NT2/D1 (cell line): ENCODE measurements at places on chromosomes 3 and 15.
A peak's percentile ranks its signal among the peaks of the same experiment; 100 is the strongest.

DNA sequence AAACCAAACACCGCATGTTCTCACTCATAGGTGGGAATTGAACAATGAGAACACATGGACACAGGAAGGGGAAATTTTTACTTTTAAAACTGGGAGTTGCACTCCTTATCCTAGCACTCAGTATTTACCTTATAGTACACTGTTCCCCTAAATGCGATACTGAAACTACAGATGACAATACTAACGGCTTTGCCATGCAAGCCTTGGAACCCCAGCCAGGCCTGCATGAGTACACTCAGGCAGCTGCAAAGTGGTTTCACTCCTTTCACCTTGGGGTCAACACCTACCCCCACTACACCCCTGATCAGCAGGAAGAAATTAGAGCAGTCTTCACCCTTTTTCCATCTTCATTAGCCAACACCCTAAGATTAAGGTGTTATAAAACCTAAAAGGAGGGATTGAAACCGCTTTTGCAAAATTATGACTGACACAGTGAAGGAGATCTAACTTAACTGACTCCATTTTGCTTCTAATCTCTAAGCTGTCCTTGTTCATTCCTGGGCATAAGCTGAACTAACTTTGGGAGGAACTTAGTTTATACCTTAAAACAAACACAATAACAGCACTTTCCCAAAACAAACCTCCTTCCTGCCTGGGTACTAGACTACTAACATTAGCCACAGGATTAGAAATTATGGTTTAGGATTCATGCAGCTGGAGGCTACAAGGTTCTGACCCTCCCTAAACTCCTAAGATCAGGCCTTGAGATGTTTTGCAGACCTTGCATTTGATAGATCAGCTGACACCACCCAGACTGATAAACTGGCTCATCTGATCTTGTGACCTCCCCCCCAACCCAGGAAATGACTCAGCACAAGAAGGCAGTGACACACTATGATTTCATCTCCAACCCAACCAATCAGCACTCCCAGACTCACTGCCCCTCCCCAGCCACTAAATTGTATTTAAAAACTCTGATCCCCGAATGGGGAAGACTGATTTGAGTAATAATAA, 452.1 kb upstream of the PPP2R3A start:
- peak; percentile 3 for DNase-seq

DNA sequence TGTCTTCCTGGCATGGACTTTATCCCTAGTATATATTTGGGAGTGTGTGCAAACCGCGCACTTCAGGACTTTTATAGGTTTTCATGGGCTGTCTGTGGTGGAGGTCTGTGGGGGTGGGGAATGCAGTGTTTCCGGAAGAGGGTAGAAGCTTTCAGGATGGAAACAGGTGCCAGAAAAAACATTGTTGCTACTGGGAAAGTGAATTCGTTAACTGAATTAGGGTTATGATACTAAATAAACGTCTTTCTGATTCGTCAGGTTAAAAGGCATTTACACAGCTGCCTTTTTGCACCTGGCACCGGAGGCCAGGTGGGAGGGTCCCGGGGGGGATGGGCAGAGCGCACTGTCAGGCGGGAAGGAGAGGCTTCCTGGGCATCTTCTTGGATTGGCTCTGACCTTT, 62.1 kb downstream of the SLCO3A1 start:
- no peak for DNase-seq

GRCh38 chr3:110910346-110910955, 161.2 kb upstream of the NECTIN3 start:
- no peak for DNase-seq

- no peak for DNase-seq
These were observed 540 bp upstream of the ADAMTS7 start for GRCh38 chr15:78811825-78812183.

GRCh38 chr15:89332446-89332845, 2.2 kb downstream of the POLG start:
- no peak for DNase-seq

GRCh38 chr3:96331341-96331740, 483.1 kb upstream of the EPHA6 start:
- no peak for DNase-seq

DNA sequence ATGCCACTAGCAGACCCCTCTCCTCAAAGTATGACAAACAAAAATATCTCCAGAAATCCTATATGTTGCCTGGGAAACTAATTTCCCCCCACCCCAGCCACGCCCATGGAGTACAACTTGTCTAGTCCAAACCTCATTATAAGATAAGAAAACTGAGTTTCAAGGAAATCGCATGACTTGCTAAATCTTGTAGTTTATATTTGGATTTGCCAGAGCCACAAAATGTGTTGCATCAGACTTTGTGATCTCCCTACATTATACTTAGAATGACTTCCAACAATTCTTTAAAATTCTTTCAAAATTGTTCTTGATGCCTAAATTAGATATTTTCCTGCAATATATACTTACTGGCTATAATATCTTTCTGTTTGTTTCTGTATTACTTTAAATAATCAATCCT, 1034.4 kb downstream of the IGSF11 start:
- DNase-seq = no peak

- DNase-seq = no peak
These were observed 1.4 kb downstream of the CIB2 start for GRCh38 chr15:78129751-78130287.

DNA sequence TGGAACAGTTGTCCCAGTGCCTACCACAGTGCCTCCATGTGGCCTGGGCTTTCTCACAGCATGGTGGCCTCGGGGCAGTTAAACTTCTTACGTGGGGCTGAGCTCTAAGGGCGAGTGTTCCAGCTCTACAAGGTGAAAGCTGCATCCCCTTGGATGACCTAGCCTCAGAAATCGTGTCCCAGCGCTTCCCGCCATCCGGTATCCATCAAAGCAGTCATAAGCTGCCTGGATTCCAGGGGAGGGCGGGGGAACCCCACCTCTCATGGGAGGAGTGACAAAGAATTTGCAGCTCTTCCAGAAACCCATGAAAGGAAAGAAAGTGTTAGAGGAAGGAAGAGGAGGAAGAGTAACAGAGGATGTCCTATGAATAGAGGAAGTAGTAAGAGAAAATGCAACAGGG, 45.8 kb upstream of the CCDC174 start:
- no peak for DNase-seq

- no peak for DNase-seq
These were observed 177.9 kb downstream of the EPHB1 start for GRCh38 chr3:134972836-134973455.

- no peak for DNase-seq
These were observed 103.2 kb downstream of the GABRG3 start for GRCh38 chr15:27074179-27074578.

DNA sequence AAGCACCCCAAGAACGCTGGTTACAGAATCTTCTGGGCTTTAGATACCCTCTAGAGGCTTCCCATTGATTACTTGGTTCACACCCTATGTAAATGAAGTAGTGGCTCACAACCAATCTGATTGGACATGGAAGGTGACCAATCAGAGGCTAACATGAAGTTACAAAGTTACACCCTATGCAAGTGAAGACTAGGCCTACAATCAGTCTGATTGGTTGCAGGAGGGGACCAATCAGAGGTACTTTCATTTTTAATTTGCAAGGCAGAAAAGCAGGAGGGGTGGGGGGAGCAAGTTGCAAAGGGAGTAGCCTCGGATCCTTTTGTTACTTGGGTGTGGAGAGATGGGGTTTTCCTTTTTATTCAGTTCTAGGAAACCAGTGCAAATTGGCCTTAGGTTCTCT, 11.1 kb upstream of the RTP2 start:
- no peak for DNase-seq

- no peak for DNase-seq
These were observed 4.2 kb downstream of the MAPKBP1 start for GRCh38 chr15:41778521-41778920.

DNA sequence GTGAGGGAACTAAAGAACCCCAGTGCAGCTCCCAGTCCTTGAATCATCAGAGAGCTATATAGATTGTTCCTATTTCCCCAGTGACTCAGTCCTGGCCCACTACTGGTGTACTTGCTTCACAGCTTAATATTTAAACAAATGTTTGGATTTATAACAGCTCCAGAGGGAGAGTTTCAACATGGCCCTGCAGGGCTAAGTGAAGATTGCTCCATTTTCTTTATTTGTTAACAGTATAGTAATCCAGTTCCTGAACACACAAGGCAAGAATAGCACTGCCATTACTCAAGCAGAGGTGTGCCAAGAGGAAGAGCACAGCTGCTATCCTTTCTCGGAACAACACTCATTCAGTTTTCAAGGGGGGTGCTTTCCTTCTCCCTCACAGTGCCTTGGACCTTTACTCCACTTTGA, 6.5 kb downstream of the SQOR start:
- DNase-seq = no peak

DNA sequence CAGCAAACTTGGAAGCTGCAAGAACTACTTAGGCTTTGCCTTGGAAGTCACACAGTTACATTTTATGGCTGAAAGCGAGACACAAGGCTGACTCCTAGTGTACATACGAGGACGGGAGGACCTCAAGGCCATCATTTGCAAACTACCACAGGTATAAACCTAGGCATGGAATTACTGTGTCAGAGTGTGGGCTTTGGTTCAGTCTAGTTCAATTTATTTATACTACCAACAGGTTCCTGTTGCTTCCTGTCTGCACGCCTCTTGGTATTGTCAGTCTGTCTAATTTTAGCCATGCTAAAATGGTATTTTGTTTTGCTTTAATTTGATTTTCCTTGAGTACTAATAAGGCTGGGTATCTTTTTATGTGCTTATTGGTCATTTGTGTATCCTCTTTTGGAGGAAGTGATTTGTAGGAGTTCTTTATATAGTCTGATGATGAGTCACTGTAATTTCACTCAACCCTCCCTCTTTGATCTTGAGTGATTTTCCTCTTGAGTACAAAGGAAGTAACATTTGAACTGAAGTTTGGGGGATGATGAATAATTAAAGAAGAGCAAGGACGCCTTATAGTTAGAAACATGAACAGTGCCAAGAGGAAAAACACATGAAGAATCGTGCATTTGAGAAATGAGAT, 8.2 kb downstream of the ANKRD34C start:
- no peak for DNase-seq

- no peak for DNase-seq
These were observed 638 bp downstream of the BLOC1S6 start for GRCh38 chr15:45587863-45588170.

GRCh38 chr3:120469440-120469839, 18.6 kb upstream of the FSTL1 start:
- no peak for DNase-seq

- DNase-seq = no peak
These were observed 18.2 kb upstream of the ITGA11 start for GRCh38 chr15:68450192-68450591.

GRCh38 chr3:14467814-14468620, 65.6 kb downstream of the SLC6A6 start:
- no peak for DNase-seq

DNA sequence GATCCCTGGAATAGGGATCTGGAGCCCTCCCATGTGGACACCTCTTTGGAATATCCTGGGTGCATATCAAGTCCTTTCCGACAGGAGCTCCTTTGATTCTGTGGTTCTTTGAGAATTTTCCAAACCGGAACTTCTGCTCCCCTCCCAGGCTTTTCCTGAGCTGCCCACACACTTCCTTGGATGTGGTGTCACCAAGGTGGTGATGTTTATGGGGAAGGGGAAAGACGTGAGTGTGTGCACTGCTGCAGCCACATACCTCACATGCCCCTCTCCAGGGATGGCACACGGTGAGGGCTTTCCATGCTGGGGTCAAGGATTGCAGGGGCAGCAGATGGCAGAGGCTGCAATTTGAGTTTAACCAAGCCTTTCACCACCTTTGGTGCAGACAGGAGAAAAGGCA, 27.9 kb upstream of the PSTPIP1 start:
- DNase-seq = no peak

GRCh38 chr3:32495085-32495484, 7.6 kb downstream of the CMTM6 start:
- no peak for DNase-seq

DNA sequence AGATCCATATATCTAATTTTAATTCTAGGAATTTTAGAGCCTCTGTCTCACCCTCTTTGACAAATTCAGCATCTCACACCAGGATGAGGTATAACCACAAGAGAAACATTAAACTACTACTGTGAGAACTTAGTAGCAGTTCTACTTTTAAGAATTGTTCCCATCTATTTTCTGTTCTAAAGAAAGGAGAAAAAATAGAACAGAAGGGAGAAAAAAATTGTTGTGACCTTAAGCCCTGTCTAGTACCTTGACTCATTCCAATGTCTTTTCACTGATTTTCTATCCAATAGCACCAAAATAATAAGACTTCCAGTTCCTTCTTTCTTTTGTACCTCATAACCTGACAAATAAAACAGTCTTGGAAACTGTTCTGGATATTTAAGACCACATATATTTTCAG, 37.0 kb downstream of the FRMD5 start:
- DNase-seq = no peak

- no peak for DNase-seq
These were observed 85.8 kb downstream of the HMG20A start for GRCh38 chr15:77506311-77507142.

GRCh38 chr15:56236197-56236596, 7.5 kb downstream of the RFX7 start:
- no peak for DNase-seq

DNA sequence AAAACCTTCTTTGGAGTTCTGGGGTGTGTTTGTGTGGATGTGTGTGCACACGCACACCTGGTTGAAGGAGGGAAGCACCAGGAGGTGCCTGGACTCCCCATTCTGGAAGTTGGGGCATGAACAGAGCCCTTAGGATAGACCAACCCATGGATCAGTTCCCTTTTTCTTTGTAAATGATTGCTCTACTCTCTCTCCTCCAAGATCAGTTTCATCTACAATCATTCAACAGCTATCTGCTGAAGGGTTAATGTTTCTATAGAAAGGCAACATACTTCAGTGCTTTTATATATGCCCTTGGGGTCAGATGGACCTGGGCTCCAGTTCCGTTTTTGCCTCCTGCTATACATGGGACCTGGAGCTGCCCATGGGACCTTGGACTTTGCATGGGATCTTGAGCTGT, 352.1 kb upstream of the CFAP20DC start:
- no peak for DNase-seq

- DNase-seq = no peak
These were observed 15.7 kb downstream of the KIF9 start for GRCh38 chr3:47266709-47267489.

- no peak for DNase-seq
These were observed 22.2 kb downstream of the CCRL2 start for GRCh38 chr3:46429250-46429649.

GRCh38 chr3:152511904-152512303, 243.2 kb downstream of the MBNL1 start:
- DNase-seq = no peak

DNA sequence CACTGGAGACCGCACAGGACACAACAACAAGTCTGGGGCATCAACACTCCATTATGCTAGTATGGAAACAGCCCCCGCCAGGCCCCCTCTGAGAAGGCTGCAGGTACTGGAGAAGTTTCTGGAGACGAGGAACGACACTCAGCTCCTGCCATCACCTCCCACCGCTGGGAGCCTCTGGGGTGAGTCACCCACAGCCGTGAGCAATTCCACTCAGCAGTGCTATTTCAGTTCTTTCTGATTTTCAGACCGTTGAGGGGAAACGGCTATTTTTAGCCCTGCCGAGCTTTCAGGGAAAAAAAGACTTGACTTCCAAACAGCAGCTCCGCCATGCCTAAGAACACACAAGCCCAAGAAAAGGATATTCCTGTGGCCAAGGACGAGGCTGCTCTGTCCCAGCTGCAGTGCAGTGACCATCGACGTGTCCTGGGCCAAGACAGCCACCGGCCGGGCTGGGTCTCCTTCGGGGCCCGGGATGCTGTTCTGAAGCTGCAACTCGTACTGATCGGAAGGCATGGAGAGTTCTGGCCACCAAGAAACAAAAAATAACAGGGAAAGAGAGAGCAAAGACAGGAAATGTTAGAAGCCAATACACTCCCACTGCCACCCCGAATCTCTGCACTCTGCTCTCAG, 40.8 kb downstream of the NUP210 start:
- no peak for DNase-seq
